ENCODE measurements at places on chromosomes 1 and 21.

- no peak for DNase-seq
These were observed 80.9 kb downstream of the SSBP3 start for GRCh38 chr1:54325284-54325683.

DNA sequence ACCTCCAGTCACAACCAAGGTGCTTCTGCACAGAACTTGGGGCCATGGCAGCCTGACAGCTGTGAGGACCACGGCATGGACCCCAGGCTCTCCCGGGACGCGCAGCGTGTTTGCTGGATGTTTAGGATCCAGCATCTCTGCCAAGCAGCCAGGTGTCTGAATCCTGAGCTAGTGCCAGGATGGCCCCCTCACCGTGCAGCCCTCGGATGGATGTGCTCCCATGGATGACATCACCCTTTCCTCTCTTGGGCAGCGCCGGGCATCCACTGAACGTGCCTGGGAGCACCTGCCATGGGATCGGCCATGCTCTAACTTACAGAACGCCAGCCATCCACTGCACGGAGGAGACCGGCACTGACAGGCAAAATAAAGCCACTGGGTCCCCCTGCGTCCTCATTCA is 53.9 kb downstream of the PRDM15 start:
- DNase-seq, result no peak

DNA sequence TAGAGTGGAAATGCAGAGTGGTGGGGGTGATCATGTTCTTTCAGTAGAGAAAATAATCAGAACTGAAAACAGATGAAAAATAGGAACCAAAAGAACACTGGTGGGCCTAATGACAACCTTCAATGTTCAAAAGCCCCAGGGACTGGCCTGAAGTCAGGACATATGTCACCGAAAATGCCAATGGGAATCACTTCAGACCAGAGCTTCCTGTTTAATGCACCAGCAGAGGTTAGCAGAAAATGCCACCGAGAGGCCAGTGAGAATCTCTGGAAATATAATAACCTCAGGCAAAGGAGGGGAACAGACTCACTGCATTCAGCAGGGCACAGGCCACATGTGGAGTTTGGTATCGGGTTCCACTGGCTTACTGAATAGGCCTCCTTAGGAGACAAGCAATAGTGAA is 15.9 kb upstream of the CD58 start:
- no peak for DNase-seq

DNA sequence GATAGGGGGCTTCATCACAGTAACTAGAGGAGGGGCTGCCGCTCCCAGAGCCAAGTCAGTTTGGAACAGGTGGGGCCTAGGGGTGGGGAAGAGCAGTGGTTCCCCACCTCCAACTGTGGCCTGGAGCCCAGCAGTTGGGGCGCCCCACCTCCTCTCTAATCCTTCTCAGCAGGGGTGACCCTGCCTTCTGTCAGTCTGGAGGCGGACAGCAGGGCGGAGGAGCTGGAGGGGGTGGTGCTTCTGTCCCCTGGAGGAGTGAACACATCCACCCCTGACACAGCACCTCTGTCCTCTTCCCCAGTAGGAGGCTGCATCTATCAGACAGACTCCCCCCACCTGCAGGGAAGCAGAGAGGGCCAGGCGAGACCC is 73.8 kb downstream of the MRPL37 start:
- DNase-seq, result no peak

DNA sequence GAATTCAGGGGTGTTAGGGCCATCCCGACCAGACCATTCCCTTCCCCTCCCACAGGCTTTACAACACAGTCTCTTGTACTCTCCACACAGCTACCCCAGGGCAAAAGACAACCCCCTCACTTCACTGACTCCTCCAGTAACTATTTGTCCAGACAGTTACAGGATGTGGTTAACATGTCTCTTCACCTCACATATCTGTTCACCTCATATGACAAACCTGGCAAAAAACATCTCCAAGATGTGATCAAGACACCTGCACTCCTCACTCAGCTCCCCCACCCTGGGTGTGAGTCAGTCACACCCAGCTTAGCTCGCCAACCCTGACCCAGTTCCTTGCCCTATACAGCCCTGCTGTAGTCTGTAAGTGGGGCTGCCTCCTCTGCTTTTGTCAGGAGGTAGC is 490.5 kb upstream of the CHRM3 start:
- no peak for DNase-seq

GRCh38 chr1:219188331-219188803 is 14.7 kb downstream of the LYPLAL1 start:
- DNase-seq, result no peak

DNA sequence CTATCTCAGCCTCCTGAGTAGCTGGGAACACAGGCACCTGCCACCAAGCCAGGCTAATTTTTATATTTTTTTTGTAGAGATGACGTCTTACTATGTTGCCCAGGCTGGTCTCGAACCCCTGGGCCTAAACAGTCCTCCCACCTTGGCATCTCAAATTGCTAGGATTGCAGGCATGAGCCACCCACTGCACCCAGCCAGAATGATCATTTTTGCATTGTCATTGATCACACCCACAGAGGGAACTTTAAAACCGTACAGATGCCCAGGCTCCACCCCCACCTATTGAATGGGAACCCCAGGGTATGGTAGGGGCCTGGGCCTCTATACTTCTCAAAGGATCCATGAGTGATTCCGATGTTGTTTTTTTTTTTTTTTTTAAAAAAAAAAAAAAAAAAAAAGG is 36.7 kb downstream of the ETNK2 start:
- DNase-seq, result no peak

DNA sequence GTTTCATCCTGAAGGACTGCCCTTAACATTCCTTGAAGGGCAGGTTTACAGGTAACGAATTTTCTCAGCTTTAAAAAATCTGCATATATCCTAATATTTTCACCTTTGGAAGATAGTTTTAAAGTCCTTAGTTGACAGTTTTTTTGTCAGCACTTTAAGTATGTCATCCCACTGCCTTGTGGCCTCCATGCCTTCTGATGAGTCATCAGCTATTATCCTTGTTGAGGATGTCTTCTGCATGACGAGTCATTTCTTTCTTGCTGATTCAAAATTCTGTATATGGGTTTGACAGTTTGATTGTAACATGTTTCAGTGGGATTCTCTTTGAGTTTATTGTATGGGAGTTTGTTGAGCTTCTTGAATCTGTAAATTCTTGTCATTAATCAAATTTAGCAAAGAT is 500.6 kb downstream of the DISC1 start:
- DNase-seq, result no peak

DNA sequence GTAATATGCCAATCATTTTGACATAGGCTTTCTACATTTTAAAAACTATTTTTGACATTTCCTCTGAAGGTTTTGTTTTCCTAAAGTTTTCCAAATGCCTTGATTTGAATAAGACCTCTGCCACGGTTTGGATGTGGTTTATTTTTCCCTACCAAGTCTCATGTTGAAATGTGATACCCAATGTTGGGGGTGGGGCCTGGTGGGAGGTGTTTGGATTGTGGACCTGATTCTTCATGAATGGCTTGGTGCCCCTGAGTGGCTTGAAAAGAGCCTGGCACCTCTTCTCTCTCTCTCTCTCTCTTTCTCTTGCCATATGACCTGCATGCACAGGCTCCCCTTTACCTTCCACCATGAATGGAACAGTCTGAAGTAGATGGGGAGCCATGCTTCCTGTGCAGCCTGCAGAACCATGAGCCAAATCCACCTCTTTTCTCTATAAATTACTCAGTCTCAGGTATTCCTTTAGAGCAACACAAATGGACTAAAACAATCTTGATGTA is 14.8 kb downstream of the MMEL1 start:
- no peak for DNase-seq

DNA sequence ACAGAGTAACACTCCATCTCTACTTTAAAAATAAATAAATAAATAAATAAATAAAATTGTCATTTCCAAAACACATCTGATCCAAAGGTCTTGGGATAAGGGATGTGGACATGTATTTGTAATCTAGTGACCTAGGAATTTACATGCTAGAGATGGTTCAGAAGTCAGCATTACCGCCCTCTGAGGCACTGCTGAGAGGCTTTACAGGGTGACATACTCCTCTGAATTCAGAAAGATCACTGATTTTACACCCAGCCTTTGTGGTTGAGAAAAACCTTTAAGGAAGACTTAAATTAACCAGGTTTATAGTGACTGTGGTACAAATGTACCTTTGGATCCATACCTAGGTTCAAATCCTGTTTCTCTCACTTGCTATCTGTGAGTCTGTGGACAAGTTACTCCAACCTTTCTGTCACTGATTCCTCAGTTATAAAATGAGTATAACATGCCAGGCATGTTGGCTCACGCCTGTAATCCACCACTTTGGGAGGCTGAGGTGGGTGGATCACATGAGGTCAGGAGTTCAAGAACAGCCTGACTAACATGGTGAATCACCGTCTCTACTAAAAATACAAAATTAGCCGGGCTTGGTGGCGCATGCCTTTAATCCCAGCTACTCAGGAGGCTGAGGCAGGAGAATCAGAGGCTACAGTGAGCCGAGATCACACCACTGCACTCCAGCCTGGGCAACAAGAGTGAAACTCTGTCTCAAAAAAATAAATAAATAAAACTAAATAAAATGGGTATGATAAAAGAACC is 20.1 kb downstream of the OSBPL9 start:
- DNase-seq, result no peak

- no peak for DNase-seq
These were observed 1.5 kb downstream of the SPATC1L start for GRCh38 chr21:46182548-46183336.

DNA sequence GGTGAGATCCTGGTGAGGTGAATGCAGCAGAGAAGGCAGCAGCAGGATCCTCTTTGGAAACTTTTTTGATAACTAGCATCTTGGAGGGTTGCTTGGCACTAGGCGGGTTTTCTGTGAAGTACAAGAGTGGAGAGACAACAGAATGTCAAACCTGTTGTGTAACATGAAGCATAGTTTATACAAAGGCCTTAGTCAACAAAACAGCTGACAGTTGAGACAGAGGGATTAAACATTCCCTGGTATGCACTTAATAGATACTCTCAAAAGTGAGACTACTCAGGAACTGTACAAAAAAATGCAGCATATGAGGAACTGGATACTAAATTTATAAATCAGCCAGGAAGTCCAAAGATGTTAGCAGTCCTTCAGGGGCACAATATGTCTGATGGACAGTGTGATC is 16.4 kb upstream of the CCDC17 start:
- no peak for DNase-seq

GRCh38 chr21:42096566-42096965 is 25.4 kb downstream of the UMODL1 start:
- no peak for DNase-seq

- peak; percentile 68 for DNase-seq
These were observed 1.3 kb downstream of the HES3 start for GRCh38 chr1:6245086-6245868.

- DNase-seq, result no peak
These were observed 56.6 kb upstream of the ATF3 start for GRCh38 chr1:212551929-212552328.

- no peak for DNase-seq
These were observed 55.3 kb upstream of the COL6A1 start for GRCh38 chr21:45926281-45926680.

DNA sequence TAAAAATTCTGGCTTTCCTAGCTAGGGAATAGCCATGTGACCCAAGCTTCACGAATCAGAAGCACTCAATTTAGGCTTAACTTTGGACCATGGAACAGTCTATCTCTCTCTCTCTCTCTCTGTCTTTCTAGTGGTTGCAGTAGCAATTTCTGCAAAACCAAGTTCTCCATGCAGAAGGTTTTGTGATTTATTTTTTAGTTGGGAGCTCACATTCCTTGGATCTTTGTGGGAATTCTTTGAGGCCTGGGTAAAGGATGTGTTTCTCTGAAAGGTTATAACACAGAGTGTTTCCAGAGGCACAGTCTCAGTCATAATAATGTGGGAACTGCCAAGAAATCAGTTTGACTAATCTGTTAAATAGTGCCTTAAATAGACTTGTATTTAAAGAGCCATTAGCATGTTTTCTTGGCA is 112.3 kb upstream of the COL11A1 start:
- DNase-seq, result no peak

DNA sequence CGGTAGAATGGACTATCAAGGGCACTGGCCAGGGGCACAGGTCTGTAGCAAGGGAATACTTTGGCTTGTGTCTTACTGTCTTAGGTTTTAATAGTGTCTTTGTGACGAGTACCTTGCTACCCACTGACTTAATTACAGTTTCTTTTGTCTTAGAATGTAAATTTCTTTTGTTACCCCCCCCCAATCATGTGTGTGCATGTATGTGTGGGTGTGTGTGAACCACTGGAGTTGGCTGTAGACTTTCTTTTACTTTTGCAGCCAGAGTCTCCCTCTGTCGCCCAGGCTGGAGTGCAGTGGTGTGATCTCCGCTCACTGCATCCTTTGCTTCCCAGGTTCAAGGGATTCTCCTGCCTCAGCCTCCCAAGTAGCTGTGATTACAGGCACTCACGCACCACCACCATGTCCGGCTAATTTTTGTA is 61.8 kb upstream of the CLDN14 start:
- DNase-seq, result no peak

GRCh38 chr21:26759731-26760130 is 85.5 kb downstream of the ADAMTS1 start:
- DNase-seq, result no peak

DNA sequence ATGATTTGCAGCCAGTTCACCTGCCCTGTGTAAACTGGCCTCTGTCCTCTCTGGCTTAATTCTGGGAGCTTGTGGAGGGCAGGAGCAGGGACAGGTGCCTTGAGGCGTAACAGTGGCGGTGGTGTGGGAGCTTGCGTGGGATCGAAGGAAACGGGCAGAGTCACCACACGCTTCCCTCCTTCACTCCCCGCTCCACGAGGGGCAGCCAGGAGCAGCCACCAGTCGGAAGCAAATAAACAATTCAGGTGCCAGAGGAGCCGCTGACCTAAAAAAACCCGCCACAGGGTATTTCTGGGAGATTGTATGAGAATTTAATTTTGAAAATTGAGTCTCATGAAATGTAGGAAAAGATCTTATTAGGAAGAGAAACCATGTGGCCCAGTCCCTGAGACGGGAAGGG is 26.0 kb downstream of the FAAP20 start:
- no peak for DNase-seq

DNA sequence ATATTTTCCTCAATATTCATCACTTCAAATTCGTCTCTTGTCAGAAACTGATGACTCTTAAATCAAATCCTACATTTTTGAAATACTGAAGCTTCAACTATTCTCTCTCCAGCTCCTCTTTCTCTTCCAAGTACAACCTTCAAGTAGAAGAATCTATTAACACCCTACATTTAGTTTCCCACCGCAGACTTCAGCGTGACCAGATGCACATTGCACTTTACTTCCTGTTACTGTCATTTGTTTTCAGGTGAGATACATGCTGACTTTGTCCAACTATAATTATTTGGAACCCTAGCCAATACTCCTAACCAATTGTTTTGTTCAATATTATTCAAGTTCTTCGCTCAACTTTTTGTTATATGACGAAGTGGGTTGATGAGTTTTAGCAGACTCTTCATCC is 116.0 kb downstream of the MRPL39 start:
- no peak for DNase-seq

DNA sequence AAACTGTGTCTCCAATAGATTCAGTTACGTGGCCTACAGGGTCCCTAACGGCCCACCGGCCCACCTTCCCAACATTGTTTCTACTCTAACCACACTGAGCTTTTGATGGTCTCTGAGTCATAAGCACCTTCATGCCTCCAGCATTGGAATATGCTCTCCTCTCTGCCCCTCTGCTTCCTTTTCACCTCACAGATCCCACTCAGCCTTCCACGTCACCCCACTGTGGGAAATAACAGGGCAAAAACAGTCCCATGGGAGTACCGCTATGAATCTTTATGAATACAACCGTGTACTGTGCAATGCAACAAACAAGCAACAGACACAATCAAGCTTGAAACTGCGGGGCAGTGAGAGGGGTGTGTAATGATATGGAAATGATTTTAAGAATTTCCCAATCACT is 5.3 kb upstream of the SARS1 start:
- no peak for DNase-seq
